ENCODE measurements at places on chromosomes 3 and 15.

DNA sequence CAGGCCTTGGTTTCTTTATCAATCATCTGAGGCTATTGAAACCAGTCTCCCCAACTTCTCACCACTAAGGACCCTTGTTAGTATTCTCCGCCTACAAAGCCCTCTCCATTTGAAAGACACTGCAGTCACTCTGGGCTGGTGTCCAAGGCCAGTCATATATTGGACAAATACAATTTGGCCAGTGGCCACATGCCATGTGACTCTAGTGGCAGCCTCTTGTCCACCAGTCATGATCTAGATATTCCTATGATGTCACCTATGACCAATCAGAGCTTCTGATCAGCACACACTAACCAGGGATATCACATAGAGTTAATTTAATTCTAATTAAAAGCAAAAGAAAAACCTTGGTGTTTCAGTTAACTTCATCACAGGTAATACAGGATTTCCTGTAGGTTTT lies 68.2 kb downstream of the RAB11A start:
- no peak for DNase-seq

DNA sequence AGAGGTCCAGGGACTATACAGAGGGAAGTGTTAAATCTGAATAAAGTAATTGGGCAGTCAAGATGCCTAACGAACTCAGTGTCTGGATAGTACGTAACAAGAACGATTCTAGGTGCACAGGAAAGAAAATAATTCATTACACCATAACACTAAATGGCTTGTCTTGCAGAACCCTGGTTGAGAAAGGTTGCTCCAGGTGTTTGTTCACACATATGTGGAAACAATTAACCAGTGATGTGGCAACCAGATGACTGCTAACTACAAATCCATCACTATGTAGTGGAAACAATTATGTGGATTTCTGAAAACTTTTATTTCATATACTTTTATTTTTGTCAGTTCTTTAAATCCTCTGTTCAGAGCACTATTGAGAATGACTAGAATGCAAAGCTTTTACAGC lies 10.4 kb upstream of the HDC start:
- no peak for DNase-seq

DNA sequence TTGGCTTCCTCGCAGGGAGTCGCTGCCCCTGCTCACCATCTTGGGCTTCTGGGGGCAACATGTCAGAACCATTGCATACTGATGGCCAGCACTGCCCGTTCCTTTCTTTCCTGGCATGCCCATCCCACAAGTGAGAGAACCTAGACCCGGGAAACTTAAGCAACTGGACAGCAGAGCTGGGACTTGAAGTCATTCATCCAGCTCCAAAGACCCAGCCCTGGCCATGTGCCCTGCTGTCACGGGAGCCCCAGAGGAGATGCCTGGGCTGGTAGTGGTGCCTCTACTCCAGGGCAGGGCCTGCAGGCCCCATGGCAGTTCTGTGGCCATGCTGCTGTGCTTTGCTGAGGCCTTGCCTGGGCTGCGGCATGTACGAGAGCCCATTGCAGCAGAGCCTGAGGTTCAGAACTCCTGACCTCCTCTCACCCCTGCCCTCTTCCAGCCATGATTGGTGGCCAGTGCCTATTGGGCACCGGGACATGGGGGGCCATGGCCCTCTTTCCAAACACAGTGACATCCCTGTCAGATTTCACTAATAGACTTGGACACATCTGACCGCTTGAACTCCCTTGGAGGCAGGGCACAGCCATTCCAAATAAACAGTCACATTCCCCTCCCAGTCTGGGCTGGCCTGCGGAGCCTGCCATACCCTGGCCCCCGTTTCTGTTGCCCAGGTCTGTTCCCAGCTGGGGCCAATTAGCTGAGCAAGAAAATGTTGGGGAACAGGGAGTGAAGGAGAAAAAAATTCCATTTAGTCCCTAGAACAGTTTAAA lies 115.9 kb downstream of the EEFSEC start:
- no peak for DNase-seq

- no peak for DNase-seq
Measured at GRCh38 chr15:39404767-39405181, 176.1 kb upstream of the THBS1 start.

GRCh38 chr15:90249203-90249863 lies at the start of gene TTLL13:
Gene TTLL13, plus strand, starts transcription at chr15:90249556. Its CDS starts 1,075 bp downstream, at chr15:90250631.
- peak; percentile 50 for DNase-seq

DNA sequence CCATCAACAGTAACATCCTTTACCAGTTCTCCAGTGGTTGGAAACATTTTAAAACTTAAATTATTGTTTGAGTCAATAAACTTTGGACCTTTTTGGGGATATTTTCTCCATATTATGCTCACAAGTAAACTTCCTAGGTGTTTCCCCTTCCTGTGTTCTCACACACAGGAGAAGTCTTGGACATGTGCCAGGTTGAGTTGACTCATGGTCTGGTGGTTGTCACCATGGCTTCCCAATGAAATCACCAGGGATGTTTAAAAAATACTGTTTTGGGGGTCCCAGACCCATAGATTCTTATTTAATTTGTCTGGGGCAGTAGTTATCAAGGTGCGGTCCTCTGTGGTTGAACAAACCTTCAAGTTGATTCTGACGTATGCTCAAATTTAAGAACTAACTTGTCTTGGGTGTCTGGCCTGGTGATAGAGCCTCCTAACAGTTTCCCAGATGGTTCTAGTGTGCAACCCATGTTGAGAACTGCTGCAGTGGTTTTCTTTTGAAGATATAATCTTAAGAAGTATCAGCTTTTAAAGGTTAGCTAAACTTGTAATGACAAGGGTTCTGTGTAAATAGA lies 291.8 kb downstream of the EDEM1 start:
- no peak for DNase-seq

DNA sequence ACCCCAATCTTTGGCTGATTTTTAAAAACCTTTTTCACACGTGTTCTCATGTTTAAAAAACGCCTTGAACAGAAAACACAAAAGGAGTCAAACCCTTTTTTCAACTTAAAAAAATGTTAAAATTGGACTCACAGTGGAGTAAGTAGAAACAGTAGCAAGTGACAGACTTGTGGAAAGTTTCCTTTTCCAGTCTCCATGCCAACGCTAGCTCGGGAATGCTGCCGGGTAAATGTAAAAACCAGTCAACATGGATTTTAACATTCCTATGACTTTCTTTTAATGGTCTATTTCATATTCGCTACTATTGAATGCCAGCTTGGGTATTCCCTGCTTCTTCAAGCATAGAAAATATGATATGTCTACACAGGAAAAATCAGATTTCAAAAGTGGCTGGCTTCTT lies 1.6 kb upstream of the PROK2 start:
- no peak for DNase-seq

DNA sequence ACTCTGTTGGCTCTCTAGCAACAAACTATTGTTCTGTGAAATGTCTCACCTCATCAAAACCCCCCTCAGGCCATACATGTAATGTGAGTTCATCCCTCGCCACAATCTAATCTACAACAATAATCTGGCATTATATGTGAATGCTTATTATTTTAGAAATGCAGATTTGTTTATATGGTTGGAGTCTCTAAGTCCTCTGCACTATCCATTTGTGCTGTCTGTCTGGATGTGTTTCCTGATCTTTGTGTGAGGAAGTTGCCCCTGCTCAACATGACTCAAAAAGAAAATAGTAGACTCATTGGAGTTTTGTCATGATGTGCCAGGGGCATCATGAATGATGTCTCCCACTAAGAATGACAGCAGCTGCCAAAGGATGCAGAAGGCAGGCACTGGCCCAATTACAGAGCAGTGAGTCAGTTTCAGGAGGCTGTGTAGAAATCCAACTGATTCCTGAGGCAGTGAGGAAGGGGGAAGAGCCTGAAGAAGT lies 161.6 kb upstream of the PDZRN3 start:
- no peak for DNase-seq

DNA sequence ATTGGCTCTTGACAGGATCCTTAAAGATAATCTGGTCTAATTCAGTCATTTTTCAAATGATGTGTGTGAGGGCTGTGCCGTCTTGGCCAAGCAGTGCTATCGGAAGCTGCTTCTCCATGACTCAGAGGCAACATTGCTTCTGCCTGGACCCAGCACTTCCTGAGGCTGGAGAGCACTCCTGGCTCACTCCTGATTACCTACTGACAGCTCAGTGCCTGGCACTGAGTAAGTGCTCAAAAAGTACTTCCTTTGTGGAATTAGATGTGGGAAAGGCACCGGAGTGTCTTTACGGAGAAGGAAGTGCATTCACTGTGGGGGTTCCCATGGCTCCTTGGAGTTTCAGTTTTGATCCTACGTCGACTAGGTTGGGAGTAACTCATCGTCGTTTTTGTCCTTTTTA lies 86.9 kb upstream of the UBE3A start:
- DNase-seq, result no peak

DNA sequence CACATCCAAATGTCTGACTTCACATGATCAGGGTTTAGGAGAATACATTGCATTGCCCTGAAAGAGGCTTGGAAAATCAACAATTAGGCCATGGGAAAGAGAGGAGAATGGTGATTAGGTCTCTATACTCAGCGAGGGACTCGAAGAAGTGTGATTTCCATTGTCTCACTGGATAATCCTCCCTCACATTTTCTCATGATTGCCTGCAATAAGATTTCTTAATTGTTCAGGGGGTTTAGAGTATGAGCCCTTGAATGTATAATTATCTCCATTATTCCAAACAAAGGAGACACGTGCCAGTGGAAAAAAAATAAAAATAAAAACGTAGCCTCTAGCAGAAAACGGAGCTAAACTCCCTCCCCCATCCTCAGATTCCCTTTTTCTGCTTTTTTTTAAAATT lies 173.2 kb downstream of the TPRG1 start:
- no peak for DNase-seq

GRCh38 chr3:181729341-181729869 lies 17.7 kb downstream of the SOX2 start:
- no peak for DNase-seq

DNA sequence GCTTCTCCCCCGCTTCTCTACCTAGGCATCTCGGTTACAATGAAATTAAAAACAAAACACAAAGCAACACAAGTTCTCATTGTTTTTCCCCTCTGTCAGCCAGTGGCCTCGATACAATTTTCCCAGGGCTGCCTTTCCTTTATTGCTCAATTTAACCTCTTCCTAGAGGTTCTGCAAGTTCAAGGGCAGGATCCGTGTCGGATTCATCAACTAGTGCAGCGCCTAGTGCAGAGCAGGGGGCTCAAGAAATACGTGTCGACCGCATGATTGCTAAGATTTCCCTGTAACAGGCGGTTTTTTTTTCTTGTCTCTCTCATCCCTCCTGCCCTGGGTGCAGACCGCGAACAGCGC lies 1.4 kb upstream of the BHLHE40 start:
- DNase-seq, result peak; percentile 69

GRCh38 chr3:158483701-158484235 lies 87.2 kb upstream of the MLF1 start:
- DNase-seq, result no peak

- no peak for DNase-seq
Measured at GRCh38 chr3:67301556-67301955, 303.4 kb downstream of the KBTBD8 start.

DNA sequence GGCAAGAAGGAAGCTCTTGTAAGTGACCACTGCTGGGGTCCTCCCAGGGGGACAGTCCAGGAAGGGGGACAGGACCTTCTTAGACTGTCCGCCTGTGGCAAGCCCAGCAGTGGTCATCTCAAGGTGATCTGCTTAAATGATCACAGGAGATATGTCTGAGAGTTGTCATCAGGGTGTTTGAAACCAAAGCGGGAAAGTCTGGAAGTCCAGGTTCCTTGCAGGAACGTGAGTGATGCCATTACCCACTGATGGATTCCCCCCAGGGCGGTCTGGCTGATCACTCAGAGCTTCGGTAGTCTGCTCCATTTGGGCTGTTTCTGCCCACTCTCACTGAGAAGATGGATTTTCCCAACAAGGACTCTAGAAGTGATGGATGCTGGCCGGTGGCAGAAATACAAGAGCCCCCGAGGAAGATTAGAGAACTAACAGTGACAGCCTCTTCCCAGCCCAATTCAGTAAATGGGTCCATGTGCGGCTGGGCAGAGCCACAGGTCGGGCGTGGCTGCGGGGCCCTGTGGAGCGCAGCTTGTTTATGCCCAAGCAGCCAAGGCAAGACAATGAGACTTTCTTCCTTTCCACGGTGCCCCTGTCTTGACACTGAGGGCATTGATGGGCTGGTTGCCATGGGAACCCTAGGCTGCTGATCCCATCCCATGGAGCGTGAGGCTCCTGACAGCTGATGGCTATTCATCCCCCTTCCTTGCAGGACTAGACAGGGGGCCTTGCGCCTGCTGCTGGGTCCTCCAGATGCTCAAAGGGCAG lies 9.5 kb downstream of the PCSK6 start:
- DNase-seq, result no peak

- DNase-seq, result no peak
Measured at GRCh38 chr3:74693251-74693650, 78.8 kb upstream of the CNTN3 start.

DNA sequence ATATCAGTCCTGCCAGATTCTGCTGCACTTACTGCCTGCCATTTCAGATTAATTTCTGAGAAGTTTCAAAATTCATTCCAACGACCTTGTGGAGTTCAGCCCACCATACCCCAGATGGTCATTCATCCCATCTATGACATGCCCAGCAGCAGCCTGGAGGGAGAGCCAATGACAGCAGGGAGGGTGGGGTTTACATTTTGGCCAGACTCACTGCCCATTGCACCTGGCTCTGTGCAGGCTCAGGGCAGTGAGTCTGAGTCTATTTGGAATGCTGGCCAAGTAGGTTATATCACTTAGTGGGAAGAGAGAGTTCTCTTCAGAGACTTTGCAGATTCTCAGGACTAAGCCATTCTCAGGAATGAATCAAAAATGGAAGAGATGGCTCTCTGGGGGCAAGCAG lies 21.5 kb downstream of the SRPRB start:
- DNase-seq, result no peak

DNA sequence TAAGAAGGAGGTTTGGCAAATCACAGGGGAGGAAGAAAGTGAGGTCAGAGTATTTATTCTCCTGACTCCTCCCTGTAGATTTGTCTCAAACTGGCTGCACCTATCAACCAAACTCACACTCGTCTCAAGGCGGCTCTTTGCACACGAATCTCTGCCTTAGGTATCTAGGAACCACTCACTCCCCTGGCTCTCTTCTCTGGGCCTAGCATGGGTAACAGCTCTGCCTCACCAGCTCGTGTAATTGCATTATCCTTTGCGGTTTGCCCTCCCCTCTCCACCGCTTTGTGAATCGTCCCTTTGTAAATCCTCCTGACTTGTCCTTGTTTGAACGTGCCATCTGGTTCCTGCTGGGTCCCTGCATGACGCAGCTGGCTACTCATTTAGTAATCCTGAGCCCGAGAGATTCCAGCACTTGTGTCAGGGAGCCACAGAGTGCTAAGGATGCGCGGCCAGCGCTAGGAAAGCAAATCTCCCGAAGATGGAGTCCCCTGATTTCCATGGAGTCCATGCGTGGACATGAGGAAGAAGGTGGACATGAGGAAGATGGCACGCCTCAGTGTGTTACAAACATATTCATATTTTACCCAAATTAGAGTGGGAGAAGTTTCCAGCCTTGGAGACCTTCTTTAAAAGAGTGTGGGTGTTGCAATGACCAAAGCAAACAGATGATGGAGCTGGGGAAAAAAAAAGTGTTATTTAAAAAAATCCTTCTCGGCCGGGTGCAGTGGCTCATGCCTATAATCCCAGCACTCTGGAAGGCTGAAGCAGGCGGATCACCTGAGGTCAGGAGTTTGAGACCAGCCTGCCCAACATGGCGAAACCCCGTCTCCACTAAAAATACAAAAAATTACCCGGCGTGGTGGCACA lies 26.7 kb downstream of the NRROS start:
- DNase-seq, result no peak
